H1 (cell line): ENCODE measurements at places on chromosomes 1 and 21. TPM values are rescaled to one million over a fixed set of nuclear protein-coding genes. Genes with fewer than 3 reads are reported as not detected.

GRCh38 chr1:154384650-154385489, 20.3 kb upstream of the IL6R start:
- DNase-seq, result no peak

- no peak for DNase-seq
These were observed 79.5 kb downstream of the STUM start for GRCh38 chr1:226627924-226628611.

DNA sequence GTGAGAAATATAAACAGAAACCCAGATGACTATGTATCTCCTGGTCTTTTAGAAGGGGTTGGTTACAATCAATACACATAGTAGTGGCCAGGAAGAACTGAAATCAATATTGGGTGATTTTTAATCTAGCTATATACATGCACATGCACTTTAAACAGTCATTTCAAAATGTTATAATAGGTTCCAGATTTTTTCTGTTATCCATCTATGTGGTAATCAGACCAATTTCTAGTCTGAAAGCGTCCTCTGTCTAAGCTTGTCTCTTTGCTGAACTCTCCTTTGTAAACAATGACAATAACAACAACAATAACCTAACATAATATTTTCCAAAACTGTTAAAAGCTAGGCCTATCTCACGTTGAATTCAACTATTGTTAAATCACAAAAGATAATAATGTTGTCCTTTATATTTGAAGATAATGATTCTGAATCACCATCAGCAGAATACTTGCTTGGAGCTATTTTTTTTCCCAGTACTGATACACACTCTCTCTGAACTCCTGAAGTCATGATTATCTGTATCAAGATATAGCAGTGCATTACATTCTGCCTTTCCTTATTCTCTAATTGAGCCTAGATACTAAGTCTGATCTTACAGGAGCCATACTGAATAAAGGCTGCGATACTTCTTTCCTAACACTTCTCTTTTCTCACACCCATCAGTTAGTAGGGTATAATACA, 496.8 kb upstream of the ZRANB2 start:
- no peak for DNase-seq

DNA sequence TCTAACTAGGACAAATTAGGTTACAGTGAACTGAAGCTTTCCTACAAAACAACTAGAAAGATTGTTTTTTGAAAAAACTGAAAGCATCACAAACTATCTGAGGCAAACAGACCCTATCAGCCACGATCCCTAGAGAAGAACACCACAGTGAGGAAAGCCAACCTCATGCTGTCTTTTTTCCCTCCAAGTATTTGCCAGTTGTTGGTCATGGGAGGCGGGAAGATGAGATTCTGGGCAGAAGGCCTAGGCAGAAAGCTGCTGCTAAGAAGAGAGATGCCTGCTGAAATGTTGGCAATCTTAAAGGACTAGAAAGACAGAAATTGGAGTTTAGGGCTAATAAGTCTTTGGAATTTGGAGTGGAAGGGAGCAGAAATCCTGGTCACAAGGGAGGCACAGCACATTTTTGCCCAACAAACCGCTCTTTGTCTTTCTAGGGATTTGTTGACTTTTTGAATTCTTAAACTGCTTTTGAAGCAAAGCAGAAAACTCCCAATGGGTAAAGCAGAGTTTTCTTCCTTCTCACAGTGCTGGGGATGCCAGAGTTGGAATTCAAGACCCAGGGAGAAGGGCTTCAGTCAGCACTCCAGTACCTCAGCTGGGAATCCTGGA, 83.9 kb downstream of the MT1HL1 start:
- no peak for DNase-seq

DNA sequence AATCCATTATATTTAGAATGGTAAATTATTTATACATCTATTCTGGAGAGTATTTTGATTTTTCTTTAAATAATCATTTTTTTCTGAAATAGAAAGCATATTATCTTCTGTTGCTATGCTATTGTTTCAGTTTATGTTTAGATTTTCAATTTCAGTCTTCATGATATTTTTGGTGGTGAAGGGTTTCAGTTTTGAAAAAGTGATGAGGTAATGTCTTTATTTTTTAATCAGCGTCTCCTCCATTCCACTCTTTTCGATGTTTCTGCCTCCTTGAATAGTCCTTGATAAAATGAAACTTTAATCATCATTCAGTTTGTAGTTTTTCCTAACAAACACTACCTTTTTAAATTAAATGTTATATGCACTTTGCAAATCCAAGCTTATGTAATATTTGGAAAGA, 428.6 kb downstream of the PTPRC start:
- no peak for DNase-seq

DNA sequence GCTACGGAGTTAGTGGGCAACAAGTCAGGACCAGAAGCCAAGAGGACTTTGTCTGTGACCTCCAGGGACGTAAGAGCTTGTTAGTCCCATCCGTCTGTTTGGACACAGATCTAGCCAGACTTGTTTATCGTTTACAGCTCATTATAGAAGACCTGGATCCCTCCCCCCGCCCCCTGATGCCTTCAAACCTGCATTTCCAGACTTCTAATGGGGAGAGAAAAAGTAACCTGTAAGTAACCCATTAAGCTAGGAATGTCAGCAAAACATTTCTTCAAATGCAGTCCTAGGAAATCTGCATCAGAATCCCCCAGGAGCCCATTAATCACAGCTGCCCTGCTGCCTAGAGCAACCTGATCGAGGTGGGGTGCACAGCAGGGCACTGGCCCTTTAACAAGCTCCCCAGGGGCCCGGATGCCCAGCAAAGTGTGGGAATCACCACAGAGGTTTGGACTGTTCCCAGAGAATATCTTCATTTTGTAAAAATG, 1.4 kb upstream of the MAD2L2 start:
- DNase-seq, result peak; percentile 69

DNA sequence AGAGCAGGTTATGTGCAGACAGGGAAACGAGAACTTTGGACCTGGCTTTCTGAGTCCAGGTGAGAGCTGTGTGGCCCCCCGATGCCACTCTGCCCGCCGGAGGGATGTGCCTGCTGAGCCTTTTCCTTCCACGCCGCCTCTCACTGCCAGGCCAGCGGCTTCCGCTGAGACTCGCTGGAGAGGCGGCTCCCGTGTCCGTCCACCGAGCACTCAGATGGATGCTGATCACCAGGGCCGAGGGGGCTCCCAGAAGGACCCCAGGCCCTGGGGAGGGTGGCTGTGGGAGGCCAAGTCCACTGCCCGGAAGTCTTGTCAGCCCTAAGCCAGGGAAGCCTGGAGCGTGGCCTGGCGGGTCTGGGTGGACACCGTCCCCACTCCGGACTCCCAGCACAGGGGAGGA, 16.5 kb downstream of the CSTB start:
- DNase-seq, result no peak

GRCh38 chr1:12556957-12557935, 60.8 kb downstream of the DHRS3 start:
- DNase-seq, result no peak

The ROR1 gene
- total RNA-seq, result 70.3 and 73.6 TPM in 2 replicates

DNA sequence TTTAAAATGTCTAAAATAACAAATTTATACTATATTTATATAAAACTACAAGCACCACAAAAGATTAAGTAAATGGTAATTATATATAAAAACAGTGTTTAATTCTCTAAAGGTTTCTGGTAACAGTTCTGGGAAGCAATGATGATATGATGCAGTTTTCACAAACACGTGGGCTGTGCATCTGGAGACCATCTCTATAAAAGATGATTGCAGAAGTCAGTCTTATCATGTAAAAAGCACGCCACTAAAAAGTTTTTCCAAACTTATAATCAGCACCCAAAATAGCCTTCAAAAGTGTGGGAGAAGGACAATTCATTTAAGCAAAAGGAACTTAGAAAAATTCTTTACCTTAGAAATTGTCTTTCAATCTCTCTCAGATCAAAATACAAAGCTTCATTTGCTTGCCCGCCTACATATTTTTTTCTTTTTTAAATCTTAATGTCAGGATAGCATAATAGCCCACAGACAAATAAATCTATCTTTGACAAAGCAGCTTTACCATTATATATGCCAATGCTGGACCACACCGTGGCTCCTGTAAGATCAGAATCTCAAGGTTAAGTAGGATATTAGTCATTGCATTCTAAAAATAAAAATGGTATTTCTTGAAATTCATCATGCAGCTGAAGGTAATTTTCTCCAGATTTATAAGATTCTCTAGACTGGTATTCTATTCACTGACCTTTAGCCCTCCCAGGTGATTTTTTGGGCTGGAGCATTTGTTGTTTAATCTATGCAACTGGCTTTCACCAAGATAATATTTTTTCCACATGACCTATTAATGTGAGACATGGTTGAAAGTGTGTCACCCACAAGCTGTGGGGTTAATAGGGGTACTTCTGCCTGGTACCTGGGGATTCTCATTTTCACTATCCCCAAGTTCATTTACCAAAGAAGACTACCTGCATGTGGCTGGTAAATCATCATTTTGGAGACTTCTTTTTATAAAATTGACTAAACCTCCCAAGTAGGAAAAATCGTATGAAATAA, 189.6 kb upstream of the ST6GALNAC5 start:
- no peak for DNase-seq
